Activated CD8-positive, alpha-beta memory T cell treated with anti-CD3 and anti-CD28 coated beads, Interleukin-2, amount 50 U/mL, for 4 hours (primary cell): ENCODE measurements at places on chromosomes 5 and 9.
A peak's percentile ranks its signal among the peaks of the same experiment; 100 is the strongest.

GRCh38 chr5:55679556-55679955, 32.6 kb downstream of the SLC38A9 start:
- DNase-seq: no peak

DNA sequence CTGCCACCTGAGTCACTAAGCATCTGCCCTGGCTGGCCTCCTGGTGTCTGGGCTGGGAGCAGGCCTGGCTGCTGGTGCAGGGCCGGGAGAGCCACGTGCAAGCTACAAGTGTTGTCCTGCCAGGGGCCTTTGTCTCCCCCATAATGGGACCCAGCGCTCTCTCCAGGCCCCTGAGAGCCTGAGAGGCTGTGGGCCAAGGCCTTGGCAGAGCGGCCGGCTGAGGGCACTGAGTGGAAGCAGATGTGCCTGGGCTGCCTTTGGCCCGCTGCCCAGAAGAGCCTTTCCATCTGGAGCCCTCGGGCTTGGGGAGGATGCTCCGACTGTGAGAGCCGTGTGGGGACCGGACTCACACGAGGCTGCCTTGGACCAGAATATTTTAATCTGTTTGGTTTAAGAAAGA, 185.5 kb downstream of the RGS3 start:
- no peak for DNase-seq

GRCh38 chr5:147763791-147764525, 18.6 kb downstream of the JAKMIP2 start:
- no peak for DNase-seq

GRCh38 chr5:38258319-38259061, at the start of gene EGFLAM:
Gene EGFLAM, plus strand, starts transcription at chr5:38258559. Its CDS starts 196 bp downstream, at chr5:38258755.
- no peak for DNase-seq

- peak; percentile 69 for DNase-seq
Measured at GRCh38 chr9:97398999-97399758, 12.7 kb upstream of the TDRD7 start.

DNA sequence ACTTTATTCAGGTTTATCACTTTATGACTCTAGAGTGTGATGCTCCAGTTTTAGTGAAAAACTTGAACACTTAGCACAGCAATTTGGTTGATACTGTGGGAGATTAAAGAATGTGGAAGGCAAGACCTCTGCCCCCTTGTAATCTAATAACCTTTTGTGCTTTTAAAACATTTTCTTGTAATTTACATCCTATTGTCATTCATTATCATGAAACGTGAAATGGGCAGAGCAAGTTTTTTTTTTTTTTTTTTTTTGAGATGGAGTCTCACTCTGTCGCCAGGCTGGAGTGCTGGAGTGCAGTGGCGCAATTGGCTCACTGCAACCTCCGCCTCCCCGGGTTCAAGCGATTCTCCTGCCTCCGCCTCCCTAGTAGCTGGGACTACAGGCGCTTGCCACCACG, 1.8 kb downstream of the PAIP2 start:
- DNase-seq: no peak

DNA sequence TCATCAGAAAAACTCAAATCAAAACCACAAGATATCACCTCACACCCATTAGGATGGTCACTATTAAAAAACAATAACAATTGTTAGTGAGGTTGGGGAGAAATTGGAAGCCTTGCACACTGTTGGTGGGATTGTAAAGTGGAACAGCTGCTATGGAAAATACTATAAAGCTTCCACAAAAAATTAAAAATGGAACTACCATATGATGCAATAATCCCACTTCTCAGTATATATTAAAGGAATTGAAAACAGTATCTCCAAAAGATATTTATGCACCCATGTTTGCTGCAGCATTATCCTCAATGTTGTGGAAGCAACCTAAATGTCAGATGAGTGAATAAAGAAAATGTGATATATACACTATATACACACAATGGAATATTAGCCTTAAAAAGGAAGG, 14.5 kb upstream of the ADRA1B start:
- DNase-seq: no peak

GRCh38 chr5:95709967-95710650, 21.0 kb upstream of the RHOBTB3 start:
- DNase-seq: no peak

GRCh38 chr5:176577312-176578176, 28.4 kb downstream of the CDHR2 start:
- DNase-seq: no peak

GRCh38 chr5:162227075-162227474, 159.5 kb downstream of the GABRG2 start:
- DNase-seq: no peak

DNA sequence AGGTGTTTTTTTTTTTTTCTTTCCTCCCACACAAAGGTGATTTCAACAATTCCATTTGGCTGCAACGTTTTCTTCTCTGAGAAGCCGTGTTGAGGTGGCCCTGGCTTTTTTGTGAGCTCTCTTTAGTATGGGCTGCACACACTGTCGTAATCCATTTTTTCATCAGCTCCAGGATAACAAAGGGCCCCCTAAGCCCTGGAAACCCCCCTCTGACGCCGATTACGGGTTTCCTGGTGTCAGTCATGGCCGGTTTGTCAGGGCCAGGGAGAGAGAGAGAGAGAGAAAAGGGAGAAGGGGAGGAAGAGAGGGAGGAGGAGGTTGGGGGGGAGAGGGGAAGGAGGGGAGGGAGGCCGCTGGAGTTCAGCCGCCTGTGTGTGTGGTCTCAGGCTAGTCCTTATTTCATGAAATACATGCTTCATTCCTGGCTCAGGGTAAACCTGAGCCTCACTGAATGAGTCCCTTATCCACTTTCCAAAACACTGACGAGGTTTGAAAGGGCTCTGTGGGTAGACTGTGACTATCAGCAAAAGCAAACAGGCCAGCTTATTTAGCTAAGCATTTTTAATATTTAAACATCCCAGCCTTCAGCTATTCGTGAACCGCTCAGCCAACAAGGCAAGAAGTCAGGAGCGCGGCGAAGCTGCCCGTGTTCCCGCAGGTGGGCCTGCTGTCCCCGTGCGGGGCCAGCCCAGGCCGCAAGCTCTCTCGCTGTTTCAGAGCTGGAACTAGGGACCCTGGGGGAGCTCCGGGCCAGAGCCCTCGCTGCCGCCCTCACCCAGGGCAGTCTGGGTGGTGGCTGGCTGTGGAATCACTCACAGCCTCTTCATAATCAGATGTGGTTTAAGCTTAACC, 172.8 kb downstream of the ERCC6L2 start:
- peak; percentile 27 for DNase-seq

DNA sequence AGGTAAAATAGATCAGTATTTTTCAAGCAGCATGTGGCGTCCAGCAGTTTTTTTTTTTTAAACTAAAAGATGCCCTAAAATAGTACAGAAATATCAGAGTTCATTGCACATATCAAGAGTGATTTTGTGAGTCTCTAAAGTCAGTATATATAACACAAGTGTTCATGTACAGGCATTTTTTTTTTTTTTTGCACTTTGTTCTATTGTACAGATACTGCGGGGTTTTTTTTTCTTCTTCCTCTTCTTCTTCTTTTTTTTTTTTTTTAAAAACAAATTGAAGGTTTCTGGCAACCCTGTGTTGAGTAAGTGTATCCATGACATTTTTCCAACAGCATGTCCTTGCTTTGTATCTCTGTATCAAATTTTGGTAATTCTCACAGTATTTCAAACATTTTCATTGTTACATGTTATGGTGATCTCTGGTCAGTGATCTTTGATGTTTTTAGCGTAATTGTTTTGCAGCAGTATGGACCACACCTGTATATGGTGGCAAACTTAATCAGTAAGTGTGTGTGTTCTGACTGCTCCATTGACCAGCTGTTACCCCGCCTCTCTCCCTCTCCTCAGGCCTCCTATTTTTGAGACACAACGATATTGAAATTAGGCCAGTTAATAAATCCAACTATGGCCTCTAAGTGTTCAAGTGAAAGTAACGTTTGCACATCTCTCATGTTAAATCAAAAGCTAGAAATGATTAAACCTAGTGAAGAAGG, 76.8 kb downstream of the TRIO start:
- DNase-seq: no peak

GRCh38 chr9:132578367-132578932, 4.0 kb upstream of the BARHL1 start:
- no peak for DNase-seq

GRCh38 chr5:87122151-87122977, 145.3 kb upstream of the RASA1 start:
- DNase-seq: no peak

GRCh38 chr5:42811591-42812446, at the start of gene SELENOP:
Gene SELENOP, minus strand, starts transcription at chr5:42811892. Its CDS starts 3,539 bp downstream, at chr5:42808353.
- DNase-seq: no peak

DNA sequence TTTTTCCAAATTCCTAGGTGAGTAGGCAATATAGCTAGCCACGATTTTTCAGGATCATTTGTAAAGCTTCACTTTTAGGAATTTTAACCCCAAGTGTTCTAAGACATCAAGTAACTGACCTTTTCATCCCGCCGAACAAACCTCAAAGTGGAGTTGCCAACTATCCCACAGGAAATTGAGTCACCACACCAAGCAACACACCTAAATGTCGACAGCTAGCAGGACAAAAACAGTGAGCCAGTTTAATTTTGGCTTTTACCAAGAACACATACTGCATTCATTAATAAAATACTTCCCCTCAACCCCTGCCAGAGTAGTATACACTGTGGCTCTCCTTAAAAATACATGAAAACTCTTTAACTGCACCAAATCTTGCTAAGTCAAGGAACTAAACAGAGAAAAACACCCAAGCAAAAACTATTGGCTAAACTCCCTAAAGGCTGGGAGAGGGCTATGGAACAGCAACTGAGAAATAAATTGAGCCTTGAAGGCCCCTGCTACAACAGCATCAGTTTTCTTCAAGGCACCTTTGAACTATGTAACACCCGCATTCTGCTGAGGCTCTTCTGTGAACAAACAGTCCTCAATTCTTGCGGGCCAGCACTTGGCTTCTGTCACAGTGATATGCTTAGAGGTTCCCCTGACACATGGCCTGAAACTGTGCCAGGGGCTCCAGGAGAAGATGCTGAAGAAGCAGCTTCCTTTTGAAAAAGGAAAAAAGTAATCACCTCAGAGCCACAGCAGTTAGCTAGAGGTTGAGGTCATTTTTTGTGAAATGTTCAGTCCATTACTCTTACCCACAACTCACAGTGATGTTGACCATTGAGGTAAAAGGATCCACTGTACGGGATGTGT, 459.6 kb downstream of the RAB3C start:
- no peak for DNase-seq

GRCh38 chr9:3170819-3171218, 326.9 kb upstream of the PUM3 start:
- no peak for DNase-seq

DNA sequence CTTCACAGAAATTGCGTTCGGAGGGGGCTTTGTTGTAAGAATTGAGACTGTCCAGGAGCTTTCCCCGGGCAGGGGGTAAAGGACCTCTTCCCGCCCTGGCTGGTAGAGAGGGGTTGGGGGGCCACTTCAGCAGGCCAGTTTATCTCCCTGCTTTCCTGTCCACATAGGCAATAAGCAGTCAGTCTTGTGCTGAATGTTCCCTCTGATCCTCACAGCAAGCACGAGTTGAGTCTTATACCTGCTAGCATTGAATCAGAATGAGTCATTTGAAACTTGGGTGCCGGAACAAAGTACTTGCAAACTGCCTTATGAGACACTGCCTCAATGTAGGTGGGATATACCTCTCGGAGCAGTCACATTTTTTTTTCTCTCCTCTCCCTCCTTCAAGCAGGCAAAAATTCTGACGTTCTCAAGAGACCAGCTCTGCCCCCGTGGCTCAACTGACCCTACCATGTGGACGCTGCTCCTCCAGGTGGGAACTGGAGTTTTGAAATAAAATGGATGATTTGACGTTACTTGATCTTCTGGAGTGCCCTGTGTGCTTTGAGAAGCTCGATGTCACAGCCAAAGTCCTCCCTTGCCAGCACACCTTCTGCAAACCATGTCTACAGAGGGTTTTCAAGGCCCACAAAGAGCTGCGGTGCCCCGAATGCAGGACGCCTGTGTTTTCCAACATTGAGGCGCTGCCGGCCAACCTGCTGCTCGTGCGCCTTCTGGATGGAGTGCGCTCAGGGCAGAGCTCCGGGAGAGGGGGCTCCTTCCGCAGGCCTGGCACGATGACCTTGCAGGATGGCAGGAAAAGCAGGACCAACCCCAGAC, 1.3 kb downstream of the SH3RF2 start:
- no peak for DNase-seq

GRCh38 chr5:131488463-131488862, 146.6 kb downstream of the RAPGEF6 start:
- DNase-seq: no peak

DNA sequence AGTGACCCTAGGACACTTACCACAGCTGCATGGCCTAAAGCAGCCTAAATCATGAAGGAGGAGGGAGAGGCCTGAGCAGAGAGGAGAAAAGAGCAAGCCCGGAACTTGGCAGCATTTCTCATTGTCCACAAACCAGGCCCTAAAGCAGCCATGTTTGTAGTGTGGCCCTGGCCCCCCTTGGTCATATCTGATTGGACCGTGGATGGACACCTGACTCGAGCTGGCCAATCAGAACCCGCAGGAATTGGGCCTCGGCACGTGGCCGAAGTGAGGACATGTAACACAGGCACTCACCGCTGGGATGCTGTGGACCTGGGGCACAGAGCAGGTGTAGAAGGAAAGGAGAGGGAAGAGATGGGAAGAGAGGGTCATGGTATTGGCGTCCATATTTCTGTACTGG, 56.9 kb downstream of the ASS1 start:
- no peak for DNase-seq

DNA sequence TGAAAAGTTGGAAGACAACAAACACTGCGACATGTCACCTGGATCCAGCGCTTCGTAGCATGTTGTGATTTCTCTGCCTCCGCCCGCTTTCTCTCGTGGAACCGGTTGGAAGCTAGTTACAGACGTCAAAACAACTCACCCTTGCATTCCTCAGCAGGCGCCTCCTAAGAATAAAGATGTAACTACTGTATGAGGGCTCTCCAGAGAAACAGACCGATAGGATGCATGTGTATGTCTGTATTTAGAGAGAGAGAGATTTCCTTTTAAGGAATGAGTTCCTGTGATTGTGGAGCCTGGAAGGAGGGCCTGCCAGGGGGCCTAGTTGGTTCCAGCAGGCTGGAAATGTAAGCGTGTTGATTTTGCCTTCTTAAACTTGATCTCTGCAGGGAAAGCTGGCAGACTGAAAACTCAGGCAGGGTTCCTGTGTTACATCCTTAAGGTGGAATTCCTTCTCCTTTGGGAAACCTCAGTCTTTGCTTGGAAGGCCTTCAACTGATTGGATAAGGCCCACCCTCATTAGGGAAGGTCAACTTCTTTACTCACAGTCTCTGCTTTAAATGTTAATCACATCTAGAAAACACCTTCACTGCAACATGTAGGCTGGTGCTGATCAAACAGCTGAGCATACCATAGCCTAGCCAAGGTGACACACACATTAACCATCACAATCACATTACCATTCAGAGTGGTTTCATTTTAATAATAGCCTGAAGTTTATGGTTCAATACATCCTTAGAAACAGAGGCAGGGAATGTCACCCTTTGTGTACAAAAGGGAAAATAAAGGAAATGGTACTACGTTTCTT, 163.8 kb downstream of the SYK start:
- DNase-seq: no peak

GRCh38 chr9:117334101-117334500, 80.8 kb downstream of the ASTN2 start:
- DNase-seq: no peak

- no peak for DNase-seq
Measured at GRCh38 chr9:7907551-7908337, 108.2 kb upstream of the DMAC1 start.

- DNase-seq: no peak
Measured at GRCh38 chr9:128114326-128115186, 13.0 kb downstream of the PTGES2 start.

- DNase-seq: no peak
Measured at GRCh38 chr9:99353408-99353807, 131.3 kb downstream of the SEC61B start.
